Dermis blood vessel endothelial cell (primary cell): ENCODE measurements at places on chromosomes 7 and 10.
A peak's percentile ranks its signal among the peaks of the same experiment; 100 is the strongest.

- DNase-seq = no peak
Measured at GRCh38 chr7:42956062-42956461, 23.9 kb downstream of the MRPL32 start.

- DNase-seq = no peak
Measured at GRCh38 chr10:5442990-5443370, 30.6 kb downstream of the NET1 start.

- peak; percentile 2 for DNase-seq
Measured at GRCh38 chr7:138387755-138388475, 72.1 kb upstream of the TRIM24 start.

- no peak for DNase-seq
Measured at GRCh38 chr10:78995987-78996791, 72.6 kb upstream of the ZMIZ1 start.

- no peak for DNase-seq
Measured at GRCh38 chr10:122930140-122930539, 19.7 kb downstream of the FAM24A start.

GRCh38 chr7:129688503-129689222, 77.1 kb downstream of the NRF1 start:
- DNase-seq = no peak

DNA sequence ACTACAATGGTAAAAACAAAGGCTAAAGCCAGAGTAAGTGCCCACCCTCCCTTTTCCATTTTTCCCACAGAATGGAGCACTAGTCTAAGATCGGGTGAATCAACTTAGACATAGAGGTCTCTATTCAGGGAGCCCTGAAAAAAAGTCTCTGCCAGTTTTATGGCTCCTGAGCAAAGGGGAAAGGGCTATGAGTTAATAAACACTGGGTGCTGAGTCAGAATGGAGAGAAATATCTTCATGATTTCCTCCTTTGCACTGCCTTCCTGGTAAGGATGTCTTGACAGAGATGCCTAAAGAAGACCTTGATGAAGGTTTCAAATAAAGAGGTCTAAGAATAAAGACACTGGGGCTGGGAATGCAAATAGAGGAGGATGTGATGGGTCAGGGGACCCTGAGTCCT, 607.4 kb upstream of the MBL2 start:
- DNase-seq = no peak

DNA sequence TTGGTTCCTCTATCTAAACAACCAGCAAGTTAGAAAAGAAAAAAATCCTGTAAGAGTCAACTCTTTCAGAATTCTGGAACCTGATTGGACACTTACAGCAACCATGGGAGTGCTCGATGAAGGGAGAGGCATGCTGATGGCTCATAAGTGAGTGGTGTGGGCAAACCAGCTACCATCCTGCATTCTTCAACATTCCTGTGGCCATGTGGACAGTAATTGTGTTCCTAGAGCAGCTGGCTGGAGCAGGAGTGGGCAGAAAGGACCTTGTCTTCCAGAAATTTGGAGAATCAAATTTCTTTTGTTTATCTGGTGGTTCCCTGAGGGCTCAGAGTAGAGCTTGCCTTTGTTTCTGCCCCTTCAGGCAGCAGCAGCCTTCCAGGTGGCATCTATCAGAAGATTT, 22.5 kb upstream of the MYL7 start:
- no peak for DNase-seq

GRCh38 chr10:72638586-72639440, 12.9 kb upstream of the MICU1 start:
- no peak for DNase-seq

DNA sequence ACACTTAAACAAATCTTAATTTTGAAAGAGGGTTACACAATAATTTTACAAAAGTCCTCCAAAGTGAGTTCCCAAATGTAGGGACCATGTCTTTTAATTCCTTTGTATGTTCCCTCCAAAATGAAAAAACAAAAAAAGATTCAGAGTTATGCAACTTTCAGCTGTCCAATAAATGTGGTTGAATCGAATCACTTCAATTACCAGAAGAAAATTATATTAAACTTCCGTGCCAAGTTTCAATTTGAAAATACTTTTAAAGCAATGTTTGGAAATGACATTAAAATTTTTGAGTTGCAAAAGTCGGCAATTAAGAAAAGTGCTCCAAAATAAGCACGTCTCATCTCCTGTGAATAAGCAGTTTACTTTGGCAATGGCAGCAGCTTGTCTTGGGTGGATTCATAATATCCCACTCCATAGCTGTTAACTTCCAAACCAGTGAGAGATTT, 60.3 kb upstream of the C1GALT1 start:
- no peak for DNase-seq

GRCh38 chr10:15168291-15168785, at the start of gene NMT2:
NMT2 (minus strand) TSS chr10:15168693; CDS start chr10:15168612, 81 bp downstream.
- no peak for DNase-seq

DNA sequence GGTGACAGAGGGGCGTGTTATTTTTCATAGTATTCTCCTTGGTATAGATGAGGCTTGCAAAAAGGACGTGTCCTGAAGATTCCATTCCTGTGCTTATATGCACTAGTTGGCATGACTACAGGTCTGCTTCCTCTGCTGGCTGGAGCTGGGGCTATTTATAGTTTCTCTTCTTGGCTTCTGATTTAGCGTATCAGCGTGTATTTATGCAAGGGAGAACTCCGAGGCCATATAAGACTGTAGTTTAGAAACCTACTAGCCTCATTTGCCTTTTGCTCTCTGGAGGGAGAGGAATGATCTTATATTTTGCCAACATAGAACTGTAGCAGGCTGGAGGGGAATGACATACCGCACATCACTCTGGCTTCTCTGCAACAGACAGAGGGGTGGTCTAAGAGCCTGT, 39.7 kb downstream of the CACNB2 start:
- peak; percentile 8 for DNase-seq

DNA sequence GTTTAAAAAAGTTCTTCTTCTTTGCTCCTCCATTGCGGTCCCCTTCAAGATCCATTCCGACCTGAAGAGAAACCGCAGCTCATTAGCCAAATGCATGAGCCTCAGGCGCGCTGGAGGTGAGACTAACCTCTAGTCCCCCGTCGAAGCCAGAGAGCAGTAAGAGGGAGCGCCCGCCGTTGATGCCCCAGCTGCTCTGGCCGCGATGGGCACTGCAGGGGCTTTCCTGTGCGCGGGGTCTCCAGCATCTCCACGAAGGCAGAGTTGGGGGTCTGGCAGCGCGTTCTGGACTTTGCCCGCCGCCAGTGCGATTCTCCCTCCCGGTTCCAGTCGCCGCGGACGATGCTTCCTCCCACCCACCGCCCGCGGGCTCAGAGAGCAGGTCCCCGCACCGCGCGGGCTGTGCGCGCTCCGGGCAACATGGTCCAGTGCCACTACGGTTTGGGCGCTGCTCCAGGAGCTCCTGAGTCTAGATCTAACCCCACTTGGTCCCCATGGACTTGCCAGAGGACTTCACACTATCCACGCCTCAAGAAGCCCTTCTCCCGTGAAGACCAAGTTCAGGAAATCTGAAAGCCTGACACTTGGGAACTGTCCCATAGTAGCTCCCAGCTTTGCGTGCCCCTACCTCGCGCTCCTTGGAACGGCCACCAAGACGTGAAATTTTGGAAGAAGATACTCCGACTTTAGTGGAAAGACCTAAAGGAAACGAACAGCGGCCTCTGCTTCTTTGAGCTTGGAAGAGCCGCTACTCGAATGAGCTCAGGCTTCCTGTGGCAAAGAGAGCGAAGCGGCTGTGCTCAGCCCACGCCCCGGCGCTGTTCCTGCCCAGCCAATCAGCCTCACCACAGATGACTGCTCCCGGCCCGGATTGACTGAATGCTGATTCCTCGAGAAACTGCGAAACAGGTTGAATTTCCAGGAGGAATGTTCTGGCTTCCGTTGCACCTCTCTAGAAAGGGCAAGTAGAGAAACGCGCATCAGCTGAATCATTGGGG, at the start of gene ABCB1:
Gene ABCB1, minus strand, starts transcription at position 755 of the 995 bp plus-strand sequence. Its CDS starts 700 bp downstream, at position 55.
- DNase-seq = peak; percentile 86

DNA sequence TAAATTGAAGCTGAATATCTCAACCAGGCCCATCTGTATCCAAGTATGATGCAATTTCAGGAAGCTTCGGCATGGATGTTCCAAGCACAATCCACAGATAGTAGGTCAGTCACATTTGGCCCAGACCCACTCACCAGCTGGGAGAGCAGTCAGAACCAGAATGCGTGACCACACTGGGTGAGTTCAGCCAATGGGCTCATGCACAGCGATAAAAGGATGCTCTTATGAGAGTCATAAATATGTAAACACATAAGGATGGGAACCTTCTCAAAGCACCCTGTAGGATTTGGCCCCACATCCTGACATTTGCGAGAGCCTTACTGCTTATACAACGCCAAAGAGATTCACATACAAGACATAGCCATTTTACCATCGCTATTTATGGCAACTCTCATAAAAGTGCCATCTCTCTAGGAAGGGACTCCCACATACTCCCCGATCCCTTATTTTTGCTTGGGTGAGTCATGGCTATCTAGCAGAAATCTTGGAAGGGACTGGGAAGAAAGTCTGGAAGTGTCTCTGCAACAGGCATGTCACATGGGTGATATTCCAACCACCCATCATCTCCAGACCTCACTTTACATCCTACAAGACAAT, 3.0 kb downstream of the AFAP1L2 start:
- no peak for DNase-seq

DNA sequence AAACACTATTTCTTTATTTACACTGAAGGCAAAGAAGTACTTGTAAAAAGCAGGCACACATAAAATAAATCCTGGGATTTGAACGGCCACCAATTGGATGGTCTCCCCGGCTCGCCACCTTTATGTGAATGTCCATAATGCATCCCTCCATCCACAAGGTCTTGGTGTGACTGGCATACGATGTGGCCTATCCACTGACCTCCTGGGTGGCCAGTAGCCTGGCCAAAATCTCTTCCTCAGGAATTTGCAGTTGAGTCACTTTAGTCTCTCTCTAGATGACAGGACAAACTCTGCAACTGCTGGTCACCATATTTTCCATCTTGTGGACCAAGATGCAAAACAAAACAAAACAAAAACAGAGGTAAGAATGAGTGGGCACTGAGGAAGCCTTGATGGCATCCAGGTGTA, 39.1 kb downstream of the CDK1 start:
- no peak for DNase-seq

- DNase-seq = no peak
Measured at GRCh38 chr10:86646532-86646931, 7.8 kb upstream of the OPN4 start.

DNA sequence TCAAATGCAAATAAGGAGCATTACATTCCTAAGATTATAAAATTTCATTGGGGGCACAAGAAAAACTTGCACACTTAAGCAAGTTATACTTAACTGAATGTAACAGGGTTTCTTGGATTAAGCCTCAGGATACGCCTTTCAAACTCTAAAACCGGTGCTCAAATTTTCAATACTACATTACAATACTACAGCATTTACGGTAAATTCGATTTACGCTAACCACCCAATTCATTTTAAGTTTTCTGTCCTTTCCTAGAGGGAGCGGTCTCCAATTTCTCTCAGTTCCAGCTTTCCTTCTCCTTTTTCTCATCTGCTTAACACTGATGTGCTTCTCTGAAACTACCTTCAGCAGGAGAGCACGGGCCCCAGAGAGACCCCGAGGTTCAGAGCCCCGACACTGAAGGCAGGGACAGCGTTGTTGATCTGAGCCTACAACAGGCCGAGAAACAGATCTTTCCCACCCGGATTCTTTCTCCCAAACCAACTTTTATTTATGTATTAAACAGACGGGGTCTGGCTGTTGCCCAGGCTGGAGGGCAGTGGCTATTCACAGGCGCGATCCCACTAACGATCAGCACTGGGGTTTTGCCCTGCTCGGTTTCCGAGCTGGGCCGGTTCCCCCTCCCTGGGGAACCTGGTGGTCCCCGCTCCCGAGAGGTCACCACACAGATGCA, 798 bp downstream of the ZNF425 start:
- no peak for DNase-seq

- DNase-seq = no peak
Measured at GRCh38 chr7:49403844-49404243, 369.6 kb upstream of the VWC2 start.

GRCh38 chr7:27375958-27376357, 133.4 kb downstream of the EVX1 start:
- peak; percentile 5 for DNase-seq

GRCh38 chr7:10022957-10023356, 950.7 kb upstream of the PHF14 start:
- DNase-seq = peak; percentile 33

DNA sequence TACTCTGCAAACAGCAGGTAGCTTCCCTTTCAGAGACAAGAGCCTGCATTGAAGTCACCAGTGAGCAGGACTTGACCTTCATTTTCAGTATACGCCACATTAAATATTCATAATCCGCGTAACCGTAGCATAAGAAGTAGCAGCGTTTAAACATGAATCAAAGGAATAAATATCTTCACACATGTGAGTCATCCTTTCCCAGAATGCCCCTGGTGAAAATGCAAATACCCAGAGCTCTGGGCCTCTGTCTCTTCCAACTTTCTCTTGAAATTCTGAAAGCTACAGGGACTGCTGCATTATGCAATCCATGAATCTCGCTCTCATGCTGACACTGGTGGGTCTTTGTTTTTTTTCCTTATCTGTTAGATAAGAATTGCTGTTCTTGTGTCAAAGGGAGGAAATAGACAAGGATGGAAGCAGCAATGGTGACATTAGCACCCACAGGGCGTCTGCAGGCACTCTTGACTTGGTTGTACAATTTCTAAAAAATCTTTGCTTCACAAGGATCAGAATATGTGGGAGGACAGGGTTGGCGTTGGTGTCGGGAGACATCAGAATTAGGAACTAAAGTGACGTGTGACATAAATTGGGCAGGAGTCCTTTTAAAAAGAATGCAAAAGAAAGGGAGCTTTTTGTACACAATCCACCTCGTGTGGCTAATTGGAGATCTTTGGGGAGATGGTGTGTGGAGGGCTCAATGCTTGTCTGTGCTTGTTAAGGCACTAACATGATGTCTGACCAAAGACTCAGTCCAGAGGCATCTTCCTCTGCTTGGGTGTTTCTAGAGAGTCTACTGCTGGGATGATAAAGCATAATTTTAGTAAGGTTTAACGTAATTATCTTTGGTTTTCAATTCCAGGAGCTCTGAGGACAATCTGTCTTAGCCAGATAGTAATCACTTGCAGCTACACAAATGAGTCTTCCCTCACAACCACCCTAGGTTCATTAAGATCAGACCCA, 390.3 kb downstream of the KCNMA1 start:
- no peak for DNase-seq

GRCh38 chr7:4001742-4002141, 680.4 kb upstream of the FOXK1 start:
- DNase-seq = no peak

GRCh38 chr10:124162774-124163354, 69.5 kb upstream of the CHST15 start:
- no peak for DNase-seq

GRCh38 chr7:973312-973711, 2.0 kb downstream of the COX19 start:
- DNase-seq = no peak

DNA sequence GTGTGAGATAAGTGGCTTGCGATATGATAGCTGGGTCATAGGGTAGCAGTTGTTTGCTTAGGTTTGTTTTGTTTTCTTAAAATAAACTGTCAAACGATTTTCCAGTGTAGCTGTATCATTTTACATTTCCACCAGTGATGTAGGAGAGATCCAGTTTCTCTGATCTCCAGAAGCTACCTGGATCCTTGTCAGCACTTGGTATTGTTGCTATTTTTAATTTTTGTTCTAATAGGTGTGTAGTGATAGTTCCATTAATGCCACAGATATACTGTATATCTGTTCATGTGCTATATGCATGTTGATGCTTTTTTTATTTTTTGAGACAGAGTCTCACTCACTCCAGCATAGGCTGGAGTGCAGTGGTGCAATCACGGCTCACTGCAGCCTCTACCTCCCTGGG, 44.4 kb downstream of the GOLGA7B start:
- no peak for DNase-seq
